ENCODE measurements at places on chromosomes 4 and X.

GRCh38 chr4:138158746-138159297, 83.3 kb downstream of the SLC7A11 start:
- no peak for DNase-seq

GRCh38 chr4:38364383-38364963, 299.5 kb upstream of the KLF3 start:
- DNase-seq: peak; percentile 7

DNA sequence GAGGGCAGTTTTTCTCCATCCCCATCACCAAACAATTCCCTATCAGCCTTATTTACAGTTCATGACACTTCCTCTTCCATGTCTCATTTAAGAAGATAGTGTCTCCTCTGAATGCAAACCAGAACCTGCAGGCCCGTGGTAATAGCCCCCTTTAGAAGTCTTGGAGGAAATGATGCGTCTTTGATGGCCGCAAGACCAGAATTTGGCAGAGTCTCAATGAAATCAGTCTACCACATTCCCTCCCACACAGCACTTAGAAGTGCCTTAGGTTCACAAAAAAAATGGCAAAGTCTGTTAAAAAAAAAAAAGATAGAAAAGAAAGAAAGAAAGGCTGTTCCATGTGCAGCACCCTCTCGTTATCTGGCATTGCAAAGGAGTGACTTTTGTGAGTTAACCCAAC, 2.1 kb upstream of the KDR start:
- no peak for DNase-seq

GRCh38 chrX:119981286-119982070, 37.9 kb upstream of the NKAP start:
- peak; percentile 12 for DNase-seq

DNA sequence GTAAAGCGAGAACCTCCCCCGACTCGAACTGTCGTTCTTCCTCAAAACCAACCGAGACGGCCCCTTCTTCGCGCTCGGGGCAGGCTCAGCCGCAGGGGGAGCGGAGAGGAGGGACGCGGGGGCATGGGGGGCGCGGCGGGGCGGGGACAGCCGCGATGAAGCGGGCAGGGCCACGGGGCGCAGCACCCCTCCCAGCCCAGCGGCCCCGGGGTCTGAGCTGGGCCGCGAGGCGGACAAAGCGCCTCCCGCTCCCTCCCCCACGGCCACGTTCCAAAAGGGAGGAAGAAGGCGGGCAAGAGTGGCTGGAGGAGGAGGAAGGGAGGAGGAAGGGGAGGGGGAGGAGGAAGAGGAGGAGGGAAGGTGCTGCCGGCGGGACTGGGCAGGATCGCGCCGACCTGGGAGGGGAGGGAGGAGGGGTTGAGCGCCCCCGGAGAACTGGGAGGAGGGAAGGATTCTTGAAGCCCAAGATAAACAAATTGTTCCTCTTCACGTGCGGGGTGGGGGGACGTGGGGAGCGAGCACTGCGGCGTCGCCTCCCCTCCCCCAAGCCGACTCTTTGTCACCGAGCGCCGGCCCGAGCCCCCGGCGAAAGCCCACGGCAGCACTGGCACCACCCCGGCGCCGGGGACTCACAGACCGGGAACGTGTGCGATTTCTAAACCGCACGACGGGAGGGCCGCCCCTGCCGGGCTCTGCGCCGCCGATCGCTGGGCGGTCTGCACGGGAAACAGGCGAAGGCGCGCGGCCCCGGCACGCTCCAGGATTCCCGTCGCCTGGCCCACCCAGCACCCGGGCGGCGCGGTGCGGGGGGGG, 2.9 kb downstream of the MAML3 start:
- DNase-seq: peak; percentile 87

GRCh38 chrX:41881166-41881565, 42.2 kb downstream of the CASK start:
- no peak for DNase-seq

GRCh38 chr4:112214390-112215264, 17.0 kb upstream of the AP1AR start:
- peak; percentile 7 for DNase-seq

GRCh38 chr4:173935622-173936405, 347.7 kb downstream of the FBXO8 start:
- DNase-seq: no peak

DNA sequence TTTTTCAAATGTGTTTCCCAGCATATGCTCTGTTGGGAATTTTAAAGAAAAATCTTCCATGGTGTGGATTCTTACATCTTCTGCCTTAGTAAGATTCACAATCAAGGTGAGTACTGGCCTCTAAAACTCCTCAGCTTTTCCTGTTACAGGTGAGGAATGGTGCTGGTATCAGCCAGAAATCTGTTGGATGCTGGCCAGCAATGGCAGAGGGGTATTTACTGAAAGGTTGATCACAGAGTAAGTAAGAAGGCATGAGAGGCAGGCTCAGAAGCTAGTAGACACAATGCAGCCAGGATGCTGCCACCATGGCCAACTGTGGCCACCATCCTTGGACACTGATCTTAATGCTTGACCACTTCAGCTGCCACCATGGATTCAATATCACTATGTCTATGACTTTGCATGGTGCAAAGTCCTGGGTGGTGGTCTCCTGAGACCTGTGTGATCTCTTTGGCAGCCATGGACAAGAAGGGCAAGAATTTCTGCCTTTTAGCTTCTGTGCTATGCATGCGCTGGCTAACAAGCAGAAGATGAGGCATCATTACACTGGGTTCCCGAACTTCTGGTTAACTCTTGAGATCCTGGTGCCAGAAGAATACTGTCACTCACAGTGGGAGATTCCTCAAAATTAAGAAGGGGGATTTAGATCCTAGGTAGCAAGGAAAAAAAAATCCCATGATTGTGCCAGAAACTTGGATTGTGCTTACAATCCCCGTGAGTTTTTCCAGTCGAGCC, 60.2 kb downstream of the CHRNA9 start:
- peak; percentile 72 for DNase-seq

DNA sequence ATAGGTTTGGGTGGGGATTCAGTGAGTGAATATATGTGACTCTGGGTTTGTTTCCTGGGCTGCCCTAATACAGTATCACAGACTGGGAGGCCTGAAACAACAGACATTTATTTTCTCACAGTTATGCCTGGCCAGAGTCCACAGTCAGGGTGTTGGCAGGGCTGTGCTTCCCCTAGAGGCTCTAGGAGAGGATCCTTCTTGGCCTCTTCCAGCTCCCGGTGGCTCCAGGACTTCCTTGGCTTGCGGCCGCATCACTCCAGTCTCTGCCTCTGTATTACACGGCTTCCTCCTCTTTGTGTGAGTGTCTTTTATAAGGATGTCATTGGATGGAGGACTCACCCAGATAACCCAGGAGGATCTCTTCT, 5.2 kb upstream of the JAKMIP1 start:
- no peak for DNase-seq

- no peak for DNase-seq
These were observed 3.6 kb upstream of the SPP1 start for GRCh38 chr4:87971866-87972265.

- no peak for DNase-seq
These were observed 96.2 kb upstream of the APOOL start for GRCh38 chrX:84907324-84907968.

GRCh38 chr4:55887594-55887993, 34.1 kb downstream of the EXOC1 start:
- DNase-seq: no peak

- no peak for DNase-seq
These were observed 1.6 kb upstream of the FGF5 start for GRCh38 chr4:80264825-80265224.

DNA sequence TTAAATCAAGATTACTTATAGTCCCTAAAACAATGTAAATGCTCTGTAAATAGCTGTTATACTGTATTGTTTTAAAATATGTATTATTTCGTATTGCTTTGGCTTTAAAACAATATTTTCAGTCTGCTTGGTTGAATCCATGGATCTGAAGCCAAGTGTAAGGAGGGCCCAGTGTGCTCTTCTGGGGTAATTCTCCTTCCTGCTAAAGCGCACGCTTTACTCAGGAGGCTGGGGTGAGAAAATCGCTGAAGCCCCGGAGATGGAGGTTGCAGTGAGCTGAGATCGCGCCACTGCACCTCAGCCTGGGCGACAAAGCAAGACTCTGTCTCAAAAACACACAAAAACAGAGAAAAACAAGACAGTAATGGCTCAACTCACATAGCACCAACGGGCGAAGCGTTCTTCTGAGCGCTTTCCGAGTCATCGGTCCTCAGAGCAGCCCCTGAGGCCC, 391 bp upstream of the IDUA start:
- DNase-seq: no peak

- no peak for DNase-seq
These were observed 660 bp downstream of the WWC2 start for GRCh38 chr4:183099537-183100297.

DNA sequence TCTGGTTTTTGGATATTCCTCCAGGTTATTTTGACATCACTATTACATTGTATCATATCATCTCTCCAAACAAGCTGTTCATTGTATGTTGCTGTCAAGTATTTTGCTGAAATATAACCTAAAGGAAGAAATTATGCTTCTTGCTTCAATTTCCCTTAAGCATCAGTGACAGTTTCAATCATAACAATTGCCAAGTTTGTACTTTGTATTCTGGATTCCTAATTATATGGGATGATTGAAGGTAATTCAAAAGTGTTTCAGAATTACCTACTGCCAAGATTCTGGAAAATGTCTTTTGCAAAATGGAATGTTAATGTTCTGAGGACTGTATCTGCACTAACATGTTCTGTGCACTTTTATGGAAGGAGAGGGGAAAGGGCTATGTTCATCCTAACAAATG, 228.7 kb downstream of the PRDM5 start:
- no peak for DNase-seq

- DNase-seq: no peak
These were observed 18.0 kb downstream of the HERC6 start for GRCh38 chr4:88396681-88397080.

DNA sequence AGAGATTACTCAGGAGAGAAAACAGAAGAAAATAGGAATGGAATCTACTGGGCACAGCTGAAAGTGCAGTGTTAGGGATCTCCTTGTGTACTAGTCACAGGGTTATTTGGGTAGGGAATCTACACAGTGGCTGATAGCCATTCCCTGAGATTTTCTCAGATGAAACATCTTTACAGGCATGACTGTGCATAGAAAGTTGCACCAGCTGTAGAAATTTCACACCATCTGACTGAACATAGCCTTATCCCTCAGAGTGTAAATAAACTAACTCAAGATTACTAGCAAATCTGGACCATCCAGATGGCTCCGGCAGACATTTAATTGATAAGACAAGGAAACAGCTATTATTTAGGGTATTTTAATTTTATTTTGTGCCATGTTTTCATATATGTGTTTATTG, 2053.5 kb upstream of the TENM3 start:
- DNase-seq: no peak

DNA sequence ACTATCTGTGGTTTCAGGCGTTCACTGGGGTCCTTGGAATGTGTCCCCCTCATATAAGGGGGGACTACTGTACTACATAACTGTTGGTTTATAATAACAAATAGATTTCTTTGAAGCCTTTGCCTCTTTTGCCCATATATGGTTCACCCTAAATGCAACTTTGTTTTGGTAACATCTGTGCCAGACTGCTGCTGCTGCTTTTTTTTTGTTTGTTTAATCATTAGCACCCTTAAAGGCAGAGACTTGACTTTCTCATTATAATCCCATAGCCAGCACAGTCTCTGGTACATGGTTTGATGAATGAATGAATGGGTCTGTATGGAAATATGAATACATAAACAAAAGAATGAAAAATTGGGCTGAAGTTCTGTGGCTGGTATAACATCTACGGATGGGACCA, 80.2 kb upstream of the LHFPL1 start:
- no peak for DNase-seq

GRCh38 chrX:144075432-144075831, 191.6 kb downstream of the UBE2NL start:
- no peak for DNase-seq

GRCh38 chrX:13076176-13076961, 31.9 kb upstream of the FAM9C start:
- DNase-seq: no peak

DNA sequence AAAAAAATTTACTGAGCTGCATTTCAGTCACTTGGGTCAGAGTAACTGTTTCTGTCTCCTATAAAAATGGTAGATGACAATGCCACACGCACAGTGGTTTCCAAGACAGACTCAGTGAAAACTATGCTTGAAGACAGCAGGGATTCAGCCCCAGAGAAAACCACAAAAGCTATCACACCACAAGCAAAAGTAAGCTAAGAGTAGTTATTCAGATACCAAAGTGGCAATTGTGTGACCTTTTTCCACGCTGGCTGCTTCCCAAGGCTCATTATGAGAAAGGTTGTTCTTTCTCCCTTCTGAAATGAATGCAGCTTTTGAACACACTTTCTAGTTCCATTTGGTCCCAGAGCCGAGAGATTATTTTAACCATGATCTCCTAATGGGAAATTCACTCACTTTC, 46.4 kb upstream of the GPM6B start:
- no peak for DNase-seq

- no peak for DNase-seq
These were observed 23.7 kb downstream of the PCDH7 start for GRCh38 chr4:30743897-30744296.

DNA sequence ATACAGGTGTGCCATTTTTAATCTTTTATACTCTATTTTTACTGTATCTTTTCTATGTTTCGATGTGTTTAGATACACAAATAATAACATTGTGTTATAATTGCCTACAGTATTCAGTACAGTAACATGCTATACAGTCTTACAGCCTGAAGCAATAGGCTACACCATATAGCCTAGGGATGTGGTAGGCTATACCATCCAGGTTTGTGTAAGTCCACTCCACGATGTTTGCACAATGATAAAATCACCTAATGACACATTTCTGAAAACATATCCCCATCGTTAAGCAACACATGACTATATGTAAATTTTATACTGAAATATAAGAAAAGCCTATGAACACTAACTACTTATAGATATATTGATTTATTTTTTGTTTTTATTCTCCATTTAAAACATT, 48.9 kb upstream of the EXOC1L start:
- no peak for DNase-seq

DNA sequence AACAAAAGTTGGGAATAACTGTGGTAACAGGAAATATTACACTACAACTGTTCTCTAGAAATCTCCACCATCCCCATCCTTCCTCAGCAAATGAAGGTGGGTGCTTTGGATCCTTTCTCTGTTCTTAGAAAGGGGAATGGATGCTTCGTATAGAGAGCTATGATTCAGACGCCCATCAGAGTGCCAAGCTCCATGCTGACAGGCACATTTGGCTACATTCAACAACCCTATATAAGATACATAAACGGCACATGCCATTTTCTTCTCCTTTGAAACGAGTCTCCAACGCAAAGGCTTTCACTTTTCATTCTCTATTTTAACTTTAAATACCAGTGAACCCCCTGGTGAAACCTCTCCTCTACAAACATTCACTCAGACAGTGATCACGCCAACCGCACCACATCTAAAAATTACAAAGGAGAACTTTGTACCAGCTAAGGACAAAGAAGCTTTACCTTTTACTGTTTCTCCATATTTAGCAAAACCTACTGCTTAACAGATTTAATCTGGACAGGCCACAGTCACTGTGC, 172.5 kb downstream of the TSPAN5 start:
- no peak for DNase-seq

DNA sequence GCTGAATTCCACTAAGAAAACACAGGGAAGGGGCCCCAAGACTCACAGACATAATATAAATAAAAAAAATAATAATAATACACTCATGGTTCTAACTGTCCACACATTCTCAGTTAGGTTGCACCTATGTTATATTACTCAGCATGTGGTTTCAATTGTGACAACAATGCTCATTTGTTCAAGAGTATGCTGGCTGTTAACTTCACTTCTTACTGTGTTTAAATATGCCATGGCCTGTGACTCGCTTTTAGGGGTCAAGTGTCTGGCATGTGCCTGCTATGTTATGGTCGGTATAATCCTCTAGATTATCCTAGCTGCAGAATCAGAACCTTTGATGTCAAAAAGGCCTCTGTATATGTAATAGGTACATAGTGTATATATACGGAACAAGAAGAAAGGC, 324.8 kb upstream of the INTU start:
- DNase-seq: no peak

Data from NCI-H510A treated with DMSO at 0.1 percent for 48 hours (cell line).